ENCODE measurements at places on chromosomes 6 and 20.

GRCh38 chr6:75546381-75546780 lies 52.8 kb upstream of the FILIP1 start:
- no peak for DNase-seq

DNA sequence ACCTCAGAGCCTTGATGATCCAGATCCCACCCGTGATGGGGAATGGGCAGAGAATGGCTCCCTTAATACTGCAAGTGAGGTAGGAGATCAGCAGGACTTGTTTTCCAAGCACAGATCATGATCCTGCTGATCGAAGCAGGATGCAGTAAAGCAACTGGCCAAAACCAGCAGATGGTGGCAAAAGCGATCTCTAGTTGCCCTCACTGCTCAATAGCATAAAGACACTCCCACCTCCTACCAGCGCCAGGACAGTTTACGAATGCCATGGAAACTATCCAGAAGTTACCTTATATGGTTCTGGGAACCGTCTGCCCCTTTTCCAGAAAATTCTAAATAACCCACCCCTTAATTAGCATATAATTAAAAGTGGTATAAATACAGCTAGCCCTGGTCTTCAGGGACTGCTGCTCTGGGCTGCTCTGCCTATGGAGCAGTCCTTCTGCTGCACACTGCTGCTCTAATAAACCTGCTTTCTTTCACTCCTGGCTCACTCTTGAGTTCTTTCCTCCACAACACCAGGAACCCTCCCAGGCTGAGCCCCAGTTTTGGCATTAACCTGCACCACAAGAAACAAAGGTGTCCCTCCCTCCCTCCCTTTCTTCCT lies 415.8 kb downstream of the PREX1 start:
- no peak for DNase-seq

DNA sequence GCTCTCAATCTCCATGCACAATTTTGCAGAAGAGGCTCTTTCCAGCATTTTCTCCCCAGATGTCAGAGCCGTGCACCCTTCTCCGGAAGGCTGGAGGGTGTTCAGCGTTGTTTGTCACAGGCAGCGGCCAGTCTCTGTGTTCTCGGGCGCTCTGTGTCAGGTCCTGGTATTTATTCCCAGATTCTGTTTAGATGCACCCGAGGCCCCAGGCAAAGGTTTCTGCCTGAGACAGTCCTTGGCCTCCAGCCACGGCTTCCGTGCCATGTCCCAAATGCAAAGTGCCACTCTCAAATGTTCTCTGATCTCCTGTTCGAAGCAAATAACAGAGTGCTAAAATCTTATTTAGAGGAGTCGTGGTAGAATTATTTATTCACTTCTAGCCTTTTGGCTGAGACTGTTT lies 140.3 kb upstream of the AGPAT4 start:
- no peak for DNase-seq

- no peak for DNase-seq
Observed at GRCh38 chr6:13453771-13454251, 33.6 kb downstream of the GFOD1 start.

GRCh38 chr20:45339799-45340198 lies 8.4 kb downstream of the SDC4 start:
- no peak for DNase-seq

DNA sequence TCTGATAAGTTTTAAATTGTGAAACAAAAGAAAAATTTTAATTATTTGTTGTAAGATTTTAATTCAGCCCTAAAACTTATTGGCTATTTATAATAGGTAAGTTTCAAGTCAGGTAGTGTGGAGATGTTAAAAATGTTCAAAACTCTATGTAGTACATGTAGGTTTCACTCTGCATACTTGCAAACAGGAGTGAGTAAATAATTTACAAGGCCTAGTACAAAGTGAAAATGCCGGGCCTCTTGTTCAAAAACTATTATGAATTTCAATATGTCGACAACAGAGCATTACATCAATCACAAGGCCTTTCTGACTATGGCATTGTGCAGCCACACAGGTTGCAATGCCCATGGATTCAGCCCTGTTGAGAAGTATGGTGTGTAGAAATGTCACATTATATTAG lies 80.9 kb upstream of the GRIK2 start:
- DNase-seq, result no peak

- DNase-seq, result no peak
Observed at GRCh38 chr20:16587066-16587465, 13.8 kb upstream of the KIF16B start.

Data from NCI-H526 treated with DMSO at 0.1 percent for 48 hours (cell line).